Esophagus squamous epithelium (tissue), 5 donors: ENCODE measurements at places on chromosomes 5 and 9.

DNA sequence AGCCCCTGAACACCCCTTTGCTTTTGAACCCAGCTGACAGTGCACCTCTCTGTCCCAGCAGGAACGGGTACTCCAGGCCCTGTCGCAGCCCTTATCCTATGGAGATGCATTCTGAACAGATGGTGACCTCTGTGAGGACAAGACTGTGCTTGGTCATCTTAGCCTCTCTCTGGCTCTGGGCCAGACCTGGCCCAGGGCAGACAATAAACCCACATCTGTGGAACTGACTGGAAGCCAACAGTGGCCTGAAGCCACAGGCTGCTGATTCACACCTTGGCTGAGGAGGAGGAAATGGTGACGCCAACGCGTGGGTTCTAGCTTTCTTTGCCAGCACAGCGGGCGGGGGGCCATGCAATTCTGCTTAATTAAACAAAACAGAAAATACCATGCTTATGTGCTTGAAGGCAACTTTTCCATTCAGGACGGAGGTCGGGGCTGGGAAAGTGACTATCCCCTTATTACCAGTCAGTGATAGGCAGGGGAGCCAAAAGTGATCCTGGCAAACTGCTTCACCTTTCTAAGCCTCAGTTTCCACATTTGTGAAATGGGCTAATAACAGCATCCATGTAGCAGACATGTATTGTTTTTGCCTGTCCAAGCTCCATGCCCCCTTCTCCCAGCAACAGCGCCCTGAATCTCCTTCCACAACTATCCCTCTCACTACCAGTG, 10.8 kb downstream of the SH3PXD2B start:
- DNase-seq = no peak

- no peak for DNase-seq
Measured at GRCh38 chr5:143153332-143154119, 250.0 kb downstream of the NR3C1 start.

- no peak for DNase-seq
Measured at GRCh38 chr5:138149530-138149929, 10.3 kb upstream of the NME5 start.

GRCh38 chr5:53311681-53312080, 168.7 kb upstream of the FST start:
- DNase-seq = no peak

GRCh38 chr5:141590127-141590526, 28.7 kb downstream of the DIAPH1 start:
- DNase-seq = no peak

GRCh38 chr5:62457071-62457470, 44.5 kb downstream of the IPO11 start:
- DNase-seq = no peak

GRCh38 chr5:64347309-64347708, 158.5 kb upstream of the RGS7BP start:
- no peak for DNase-seq
